Activated naive CD8-positive, alpha-beta T cell treated with anti-CD3 and anti-CD28 coated beads, Interleukin-2, amount 10 ng/mL, durations not matched to agents 7 days and 5 days (primary cell): ENCODE measurements at places on chromosomes 1 and 21. TPM values are rescaled to one million over a fixed set of nuclear protein-coding genes. Genes with fewer than 3 reads are reported as not detected.

Gene GFI1
- 52.2 TPM for total RNA-seq

Gene WLS
- not detected for total RNA-seq

Gene FAM72D
- total RNA-seq, result 11.1 TPM

Gene KCNJ6
- total RNA-seq, result not detected

Gene TMEM269
- total RNA-seq, result 0.22 TPM

Gene MSH4
- 0.40 TPM for total RNA-seq

Gene TINAGL1
- total RNA-seq, result not detected

Gene IL12RB2
- total RNA-seq, result 15.2 TPM

Gene BATF3
- total RNA-seq, result 13.2 TPM

Gene C1orf116
- total RNA-seq, result not detected

Gene LY9
- total RNA-seq, result 73.6 TPM

Gene PTAFR
- 1.1 TPM for total RNA-seq

Gene SPRR5
- not detected for total RNA-seq

Gene CDC20
- total RNA-seq, result 107 TPM

Gene S100A12
- not detected for total RNA-seq

Gene TSTD1
- total RNA-seq, result 84.9 TPM

Gene TNFRSF18
- 15.0 TPM for total RNA-seq

Gene PLA2G2A
- total RNA-seq, result not detected

Gene DCST1
- total RNA-seq, result not detected

Gene LRRC53
- not detected for total RNA-seq

Gene PERM1
- not detected for total RNA-seq

Gene OPRD1
- not detected for total RNA-seq

Gene CELA3B
- not detected for total RNA-seq

Gene STK40
- 59.5 TPM for total RNA-seq

Gene CAPN9
- total RNA-seq, result not detected

Gene LRRC71
- not detected for total RNA-seq

Gene MPL
- not detected for total RNA-seq

Gene FCRL6
- total RNA-seq, result 6.0 TPM

Gene ANKRD45
- 0.28 TPM for total RNA-seq

Gene IFI44L
- 290 TPM for total RNA-seq

Gene RXFP4
- total RNA-seq, result not detected

Gene IVL
- not detected for total RNA-seq

Gene DISP1
- 2.7 TPM for total RNA-seq

Gene USH2A
- not detected for total RNA-seq

Gene TRIM46
- total RNA-seq, result 12.4 TPM

Gene SPRR3
- not detected for total RNA-seq

Gene WDR77
- total RNA-seq, result 35.7 TPM

Gene KCNK1
- not detected for total RNA-seq

Gene LSS
- total RNA-seq, result 57.6 TPM

Gene OR2L13
- not detected for total RNA-seq

Gene LRRC40
- 16.9 TPM for total RNA-seq
